Stimulated activated CD4-positive, alpha-beta T cell treated with anti-CD3 and anti-CD28 coated beads, Interleukin-15, amount 100 ng/mL, for 48 hours (primary cell): ENCODE measurements at places on chromosomes 5 and 9.

- no peak for DNase-seq
Measured at GRCh38 chr9:105473221-105473620, 25.4 kb downstream of the FSD1L start.

DNA sequence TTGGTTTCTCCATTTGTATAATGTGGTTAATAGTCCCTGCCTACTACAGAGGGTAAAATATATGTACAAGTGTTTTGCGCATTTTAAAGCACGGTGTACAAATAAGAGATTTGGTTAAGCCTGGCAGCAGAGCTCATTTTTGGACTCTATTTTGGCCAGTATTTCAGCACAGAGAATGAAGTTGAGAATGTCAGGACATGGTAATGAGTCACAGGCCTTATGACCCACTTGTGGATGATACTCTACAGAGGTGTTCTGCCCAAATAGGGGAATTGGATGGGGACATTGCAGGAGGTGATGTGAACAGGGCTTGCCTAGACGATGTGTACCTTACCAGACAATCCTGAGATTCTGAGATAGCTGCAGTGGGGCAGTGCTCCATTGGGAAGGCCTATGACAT, 50.6 kb downstream of the MELK start:
- no peak for DNase-seq

- no peak for DNase-seq
Measured at GRCh38 chr5:81230416-81230815, 2.7 kb upstream of the CKMT2 start.

DNA sequence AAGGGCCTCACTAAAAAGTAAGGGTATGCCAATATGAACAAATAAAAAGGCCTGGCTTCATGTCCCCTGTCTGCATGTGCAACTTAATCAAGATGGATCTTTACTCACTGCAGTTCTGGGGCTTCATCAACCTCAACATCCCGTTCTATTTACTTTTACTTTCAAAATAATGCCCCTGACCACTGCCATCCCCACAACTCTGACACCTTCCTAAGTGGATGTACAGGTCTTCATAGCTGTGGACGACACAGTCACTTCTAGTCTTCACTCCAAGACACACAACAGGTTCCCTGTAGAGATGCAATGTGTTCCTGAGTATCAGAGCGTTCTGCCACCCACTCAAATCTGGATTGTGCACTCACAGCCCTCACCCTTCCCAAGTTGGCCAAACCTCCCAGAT, 136.1 kb downstream of the ENC1 start:
- no peak for DNase-seq

- DNase-seq: no peak
Measured at GRCh38 chr5:115551415-115551814, 6.8 kb upstream of the FEM1C start.

- no peak for DNase-seq
Measured at GRCh38 chr9:8284884-8285283, 485.3 kb upstream of the DMAC1 start.

- DNase-seq: no peak
Measured at GRCh38 chr5:113299591-113299990, 135.2 kb downstream of the TSSK1B start.

DNA sequence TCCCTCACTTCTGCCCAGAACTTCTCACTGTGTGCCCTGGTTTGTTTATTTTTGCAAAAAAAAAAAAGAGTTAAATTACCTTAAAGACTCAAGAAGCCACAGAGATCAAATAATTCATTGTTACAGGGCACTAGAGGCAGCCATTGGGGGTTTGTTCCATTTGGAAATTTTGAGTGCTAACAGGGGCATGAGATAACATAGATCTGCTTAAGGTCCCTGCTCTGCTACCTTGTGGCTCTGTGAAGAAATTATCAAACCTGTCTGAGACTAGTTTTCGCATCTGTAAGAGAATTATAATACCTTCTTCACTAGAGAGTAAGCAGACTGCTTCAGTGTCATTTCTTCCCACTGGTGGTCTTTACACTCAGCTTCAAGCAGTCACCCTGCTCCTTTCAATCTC, 394 bp downstream of the TLR4 start:
- DNase-seq: no peak

DNA sequence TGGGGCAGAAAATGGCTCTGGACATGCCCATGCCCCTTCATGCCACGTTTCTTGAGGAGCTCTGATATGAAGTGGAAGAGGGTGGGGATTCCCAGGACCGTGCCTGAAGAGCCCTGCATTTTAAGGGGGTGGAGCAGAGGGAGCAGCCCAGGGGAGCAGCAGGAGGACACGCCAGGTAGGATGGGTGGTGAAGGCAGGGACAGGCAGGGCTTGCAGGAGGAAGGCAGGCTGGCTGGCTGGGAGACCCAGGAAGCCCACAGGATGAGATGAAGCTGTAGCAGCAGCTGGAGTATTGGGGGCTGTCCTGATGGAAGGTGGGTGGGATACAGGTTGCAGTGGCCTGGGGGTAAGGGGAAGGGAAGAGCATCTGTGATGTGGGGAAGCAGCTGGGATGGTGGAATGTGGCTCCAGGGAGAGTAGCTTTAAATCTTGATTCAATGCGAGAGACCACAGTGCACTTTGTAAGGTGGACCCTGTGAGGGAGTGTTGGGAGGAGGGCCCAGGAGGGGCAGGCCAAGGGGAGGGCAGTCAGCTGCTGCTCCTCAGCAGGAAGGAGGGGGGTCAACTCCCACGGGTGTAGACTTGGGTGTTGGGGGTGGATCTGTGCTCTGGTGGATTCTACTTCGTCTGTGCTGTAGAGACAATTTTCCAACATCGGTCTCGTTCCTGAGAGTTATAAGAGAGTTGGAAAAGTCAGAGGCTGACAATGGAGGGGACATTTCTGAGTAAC, 242.6 kb upstream of the IRX4 start:
- no peak for DNase-seq

- no peak for DNase-seq
Measured at GRCh38 chr9:20112205-20112783, 323.5 kb upstream of the SLC24A2 start.

GRCh38 chr5:135709208-135709575, 125.3 kb upstream of the SLC25A48 start:
- DNase-seq: no peak

- no peak for DNase-seq
Measured at GRCh38 chr9:9352877-9353481, 1259.8 kb downstream of the PTPRD start.

DNA sequence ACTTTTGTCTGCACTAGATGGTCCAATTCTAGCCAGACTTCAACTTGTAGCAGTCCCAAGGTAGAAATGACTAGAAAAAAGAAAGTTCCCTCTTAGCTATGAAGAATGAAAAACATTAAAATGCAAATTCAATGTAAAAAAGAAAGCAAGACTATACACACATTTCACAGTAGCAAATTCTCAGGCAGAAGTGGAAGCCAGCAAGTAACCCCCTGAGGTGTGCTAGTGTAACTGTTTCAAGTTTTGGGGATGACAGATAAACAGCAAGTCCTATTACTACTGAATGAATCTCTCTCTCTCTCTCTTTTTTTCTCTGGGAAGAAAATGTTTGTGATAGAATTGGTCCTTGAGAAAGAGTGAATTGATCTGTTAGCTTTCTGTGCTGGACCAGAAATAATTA, 185.6 kb downstream of the EFNA5 start:
- no peak for DNase-seq

DNA sequence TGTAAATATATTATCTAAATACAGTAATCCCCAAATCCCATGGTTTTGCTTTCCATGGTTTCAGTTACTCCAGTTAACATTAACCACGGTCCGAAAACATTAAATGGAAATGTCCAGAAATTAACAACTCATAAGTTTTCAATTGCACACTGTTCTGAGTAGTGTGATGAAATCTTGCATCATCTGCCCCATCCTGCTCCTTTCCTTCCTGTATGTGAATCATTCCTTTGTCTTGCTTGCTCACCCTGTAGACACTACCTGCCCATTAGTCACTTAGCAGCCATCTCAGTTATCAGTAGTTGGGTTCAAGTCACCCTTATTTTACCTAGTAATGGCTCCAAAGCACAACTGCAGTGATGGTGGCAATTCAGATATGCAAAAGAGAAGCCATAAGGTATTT, 1568.5 kb upstream of the WWC1 start:
- no peak for DNase-seq

GRCh38 chr9:37997636-37998374, 71.2 kb downstream of the SHB start:
- no peak for DNase-seq

- no peak for DNase-seq
Measured at GRCh38 chr5:77852514-77853352, 76.6 kb upstream of the TBCA start.

DNA sequence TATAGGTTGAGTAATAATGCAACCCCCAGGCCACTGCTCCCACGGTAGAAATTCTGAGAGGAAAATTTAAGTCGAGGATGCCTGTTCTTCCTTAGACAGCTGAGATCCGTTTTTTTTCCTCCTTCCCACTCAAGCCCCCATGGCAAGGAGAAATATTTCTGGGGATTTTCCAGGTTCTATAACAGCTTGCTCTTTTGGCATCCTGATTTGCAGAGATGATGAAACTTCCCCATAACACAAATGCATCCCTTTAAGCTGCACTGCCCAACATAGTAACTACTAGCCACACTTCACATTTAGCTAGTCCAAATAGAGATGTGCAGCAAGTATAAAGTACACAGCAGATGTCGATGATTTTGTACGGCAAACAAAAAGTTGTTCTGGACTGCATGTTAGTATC, 32.5 kb upstream of the GNA14 start:
- DNase-seq: no peak

DNA sequence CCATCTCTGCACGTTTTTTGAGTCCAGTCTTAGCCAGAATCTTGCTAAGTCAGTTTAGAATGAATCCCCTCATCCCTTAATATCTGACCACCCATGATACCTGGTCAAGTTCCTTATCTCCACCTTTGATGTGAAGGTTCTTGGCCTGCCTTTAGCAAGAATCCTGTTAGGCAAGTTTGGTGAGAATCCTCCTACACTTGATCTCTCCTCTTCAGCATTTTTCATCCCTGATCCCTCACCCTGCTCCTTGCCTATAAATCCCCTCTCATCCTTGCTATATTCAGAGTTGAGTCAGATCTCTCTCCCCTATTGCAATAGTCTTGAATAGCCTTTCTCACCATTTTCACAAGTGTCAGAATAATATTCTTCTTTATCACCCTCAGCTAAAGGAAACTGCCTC, 31.0 kb downstream of the SMIM23 start:
- DNase-seq: no peak

GRCh38 chr9:124409410-124409809, 5.8 kb downstream of the PSMB7 start:
- no peak for DNase-seq

DNA sequence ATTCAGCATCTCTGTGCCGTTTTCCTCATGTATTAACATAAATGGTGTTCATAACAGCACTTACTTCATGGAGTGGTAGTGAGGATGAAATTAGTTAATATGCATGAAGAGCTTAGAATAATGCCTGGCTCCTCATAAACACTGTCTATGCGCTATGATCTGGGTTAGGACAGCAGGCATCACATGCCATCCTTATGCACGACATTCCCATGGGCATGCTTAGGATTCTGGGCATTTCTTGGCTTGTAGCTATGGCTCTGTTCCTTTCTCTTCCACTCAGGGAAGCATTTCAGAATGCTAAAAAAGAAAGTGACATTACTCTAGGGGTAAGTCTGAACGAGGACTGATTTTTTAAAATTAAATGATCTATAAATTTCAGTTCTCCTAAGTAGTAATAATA, 349.8 kb downstream of the ARHGEF28 start:
- no peak for DNase-seq

- DNase-seq: no peak
Measured at GRCh38 chr5:4078544-4078943, 482.9 kb downstream of the IRX1 start.

DNA sequence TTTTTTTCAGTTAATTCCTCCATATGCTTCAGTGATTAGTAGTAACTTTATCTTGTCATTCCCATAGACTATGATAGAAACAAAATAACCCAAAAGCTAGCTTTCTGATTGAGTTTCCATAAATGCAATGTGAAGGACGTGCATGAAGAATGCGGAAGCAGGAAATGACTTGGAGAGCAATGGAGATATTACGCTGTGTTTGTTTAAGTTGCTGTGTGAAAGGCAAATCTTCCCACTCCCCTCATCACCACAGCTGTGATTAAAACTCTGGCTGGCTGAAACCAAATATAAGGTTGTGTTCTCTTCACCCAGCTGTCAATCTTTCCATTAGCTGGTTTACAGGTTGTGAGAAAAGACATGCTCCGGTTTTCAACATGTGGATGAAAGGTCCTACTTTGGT, 83.9 kb downstream of the NR2F1-AS1 start:
- DNase-seq: no peak

DNA sequence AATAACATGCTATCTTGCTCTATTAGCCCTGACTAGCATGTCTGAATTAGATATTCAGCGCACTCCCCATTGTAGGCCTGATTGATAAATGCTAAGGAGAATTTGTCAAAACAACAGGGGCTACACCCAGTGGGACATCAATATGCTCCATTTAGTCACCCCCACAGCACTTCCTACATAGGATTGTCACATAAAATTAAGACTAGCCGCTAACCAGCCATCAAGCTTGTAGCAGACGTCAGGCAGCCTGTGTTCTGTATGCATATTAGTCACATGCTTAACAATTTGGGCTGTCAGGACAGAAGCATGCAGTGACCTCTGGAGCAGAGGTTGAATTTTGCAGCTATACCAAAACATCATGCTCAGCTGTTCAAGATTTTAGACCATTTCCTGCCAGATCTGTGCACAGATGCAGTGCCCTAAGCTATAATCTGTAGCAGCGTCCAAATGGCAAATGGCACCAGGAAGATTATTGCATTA, 197.4 kb upstream of the ISL1 start:
- no peak for DNase-seq

DNA sequence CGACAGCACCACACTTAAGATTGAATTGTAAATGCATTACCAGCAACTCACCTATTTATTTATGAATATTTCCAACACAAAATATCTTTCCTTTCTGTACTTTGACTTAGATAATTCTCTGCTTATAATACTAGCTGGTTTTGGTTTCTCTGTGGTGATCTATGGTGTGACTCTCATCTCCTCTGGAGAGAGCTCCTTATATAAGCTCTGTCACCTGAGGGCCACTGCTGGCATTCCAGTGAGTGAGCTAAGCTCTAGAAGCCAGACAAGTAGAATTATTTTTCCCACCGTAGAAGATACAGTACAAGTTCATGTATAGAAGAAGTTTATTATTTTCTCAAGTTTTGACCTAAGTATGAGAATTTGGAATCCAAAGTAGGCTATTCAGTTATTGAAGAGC, 111.5 kb downstream of the CDC42SE2 start:
- DNase-seq: no peak

- DNase-seq: no peak
Measured at GRCh38 chr5:56683281-56683680, 132.1 kb upstream of the MAP3K1 start.

- no peak for DNase-seq
Measured at GRCh38 chr5:72182686-72183085, 75.4 kb downstream of the MAP1B start.

DNA sequence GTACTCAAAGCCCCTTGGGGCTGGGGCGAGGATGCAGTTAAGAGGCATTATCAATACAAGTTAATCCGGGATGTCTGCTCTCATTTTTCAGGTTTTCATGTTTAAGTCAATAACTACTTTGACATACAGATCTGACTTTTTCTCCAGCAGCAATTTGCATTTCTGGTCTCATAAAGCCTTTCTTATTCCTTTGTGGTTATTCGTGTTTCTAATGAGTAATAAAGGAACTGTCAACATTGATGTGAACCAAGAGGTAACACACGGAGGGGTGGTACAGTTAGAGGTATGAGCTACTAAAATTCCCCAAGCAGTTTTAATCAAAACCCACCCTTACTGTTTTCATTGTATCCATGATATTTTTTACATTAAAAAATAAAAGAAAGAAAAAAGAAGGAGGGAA, 138.0 kb upstream of the NFIB start:
- no peak for DNase-seq
